BJ (cell line): ENCODE measurements at places on chromosomes 16 and 17. TPM values are rescaled to one million over a fixed set of nuclear protein-coding genes. Genes with fewer than 3 reads are reported as not detected.

RDM1 gene
- 0.17 and 0.20 TPM in 2 replicates for polyA plus RNA-seq

CEP295NL gene
- 0.13 and 0.15 TPM in 2 replicates for polyA plus RNA-seq

ARHGDIG gene
- 0.22 and 0.51 TPM in 2 replicates for polyA plus RNA-seq

ATP5PD gene
- polyA plus RNA-seq, result 160 and 304 TPM in 2 replicates

ICAM2 gene
- 0.91 and 1.6 TPM in 2 replicates for polyA plus RNA-seq
